ENCODE measurements at places on chromosomes 2 and 18.

DNA sequence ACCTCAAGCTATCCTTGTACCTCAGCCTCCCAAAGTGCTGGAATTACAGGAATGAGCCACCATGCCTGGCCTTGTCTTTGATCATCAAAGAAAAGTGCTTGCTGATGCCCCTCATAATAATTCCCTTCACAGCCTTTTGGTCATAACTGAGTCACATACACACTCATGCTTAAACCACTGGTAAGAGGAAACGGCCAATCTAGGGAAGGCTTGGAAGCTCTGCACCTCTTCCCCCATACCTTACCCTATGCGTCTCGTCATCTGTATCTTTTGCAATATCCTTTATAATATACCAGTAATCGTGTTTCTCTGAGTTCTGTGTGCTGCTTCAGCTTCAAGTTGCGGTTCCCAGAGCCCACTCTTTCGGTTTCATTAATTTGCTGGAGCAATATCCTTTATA lies 4.8 kb upstream of the RNF138 start:
- peak; percentile 70 for DNase-seq

GRCh38 chr18:79465392-79465991 lies 69.8 kb downstream of the NFATC1 start:
- peak; percentile 16 for DNase-seq

- DNase-seq: no peak
Measured at GRCh38 chr18:34660572-34660971, 49.5 kb upstream of the DTNA start.

- DNase-seq: peak; percentile 80
Measured at GRCh38 chr2:24855726-24856125, 62.5 kb downstream of the CENPO start.

DNA sequence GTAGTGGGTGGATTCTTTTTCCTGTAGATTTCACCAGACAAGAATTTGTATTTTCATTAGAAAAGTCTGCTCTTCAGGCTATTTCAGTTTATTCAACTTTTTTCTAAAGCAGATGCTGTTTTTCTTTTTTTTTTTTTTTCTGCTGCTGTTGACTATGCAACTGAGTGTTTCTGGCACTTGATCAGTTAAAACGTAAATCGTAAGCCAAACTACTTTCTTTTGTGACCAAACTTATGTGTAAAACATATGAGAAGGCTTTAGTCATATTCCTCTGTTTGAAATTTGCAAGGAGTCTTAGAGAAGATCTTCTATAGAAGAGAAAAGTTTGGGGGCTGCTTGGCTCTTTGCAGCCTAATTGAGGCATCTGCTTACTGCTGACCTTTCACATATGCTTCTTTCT lies 170.1 kb downstream of the PARD3B start:
- DNase-seq: no peak

DNA sequence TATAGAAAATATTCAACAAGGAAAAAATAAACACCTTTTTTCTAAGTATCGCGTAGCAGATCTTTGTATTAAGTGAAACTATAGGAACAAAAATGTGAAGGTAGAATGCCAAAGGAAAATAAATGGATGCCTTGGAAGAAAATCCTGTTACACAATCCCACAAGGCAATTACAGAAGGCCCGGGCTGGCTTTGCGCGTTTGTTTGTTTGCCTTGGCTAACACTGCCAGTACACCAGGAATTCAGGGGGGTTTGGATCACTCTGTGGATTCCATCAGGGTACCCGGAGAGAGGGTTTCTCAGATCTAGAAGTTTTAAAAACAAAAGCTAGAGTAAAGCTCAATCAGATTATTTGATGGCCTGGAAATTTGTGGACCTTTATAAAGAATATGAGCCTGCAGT lies 478.3 kb downstream of the FBXO15 start:
- peak; percentile 31 for DNase-seq

DNA sequence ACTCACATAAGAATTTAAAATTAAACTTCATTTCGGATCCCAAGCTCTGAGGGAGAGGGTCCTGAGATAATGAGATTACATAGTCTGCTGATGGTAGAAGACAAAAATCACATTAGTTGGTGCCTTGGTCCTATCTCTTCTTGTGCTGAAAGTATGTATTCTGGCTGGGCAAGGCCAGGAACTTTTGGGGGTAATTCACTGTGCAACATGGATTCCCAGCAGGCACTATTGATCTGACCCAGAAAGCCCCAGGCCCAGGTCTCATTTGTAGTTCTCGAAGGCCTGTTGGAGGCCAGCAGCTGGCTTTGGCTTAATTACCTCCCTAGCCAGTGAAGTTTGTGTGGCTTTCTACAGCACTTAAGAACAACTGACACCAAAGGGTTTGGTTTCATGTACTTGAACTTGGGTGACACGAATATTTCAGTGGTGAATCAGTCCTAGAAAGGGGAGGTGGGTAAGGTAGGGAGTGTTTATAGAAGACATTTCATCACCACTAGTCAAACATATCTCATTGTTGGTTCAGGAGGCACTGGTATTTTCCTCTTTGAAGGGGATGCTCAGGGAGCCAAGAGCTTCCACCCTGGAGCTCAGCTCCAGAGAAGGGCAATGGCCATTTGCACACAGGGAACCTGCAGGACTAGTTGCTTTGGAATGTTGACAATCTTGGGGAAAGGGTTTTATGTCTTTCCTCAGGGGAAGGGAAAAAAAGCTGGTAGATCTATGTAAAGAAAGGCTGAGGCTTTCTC lies 217.8 kb downstream of the OSR1 start:
- DNase-seq: peak; percentile 93

DNA sequence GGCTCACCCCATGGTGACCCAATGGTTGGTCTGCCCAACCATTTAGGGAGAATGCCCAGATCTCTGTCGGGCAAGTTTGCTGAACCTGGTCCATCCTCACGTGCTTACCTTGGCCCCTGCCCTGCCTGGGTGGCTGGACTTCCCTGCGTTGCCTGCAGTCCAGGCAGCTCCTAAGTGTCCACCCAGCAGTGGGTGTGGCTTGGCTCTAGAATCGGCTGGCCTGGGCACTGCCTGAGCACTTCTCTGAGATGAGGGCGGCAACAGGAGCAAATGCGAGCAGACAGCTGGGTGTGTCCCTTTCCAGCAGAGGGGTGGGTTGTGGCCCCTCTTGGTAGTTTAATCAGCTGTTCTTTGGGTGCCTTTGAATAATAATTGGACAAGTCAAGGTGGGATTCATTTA lies 11.3 kb downstream of the PCARE start:
- no peak for DNase-seq

- DNase-seq: peak; percentile 53
Measured at GRCh38 chr2:201579536-201579935, 63.8 kb downstream of the TMEM237 start.

GRCh38 chr2:134479696-134480330 lies 225.9 kb downstream of the MGAT5 start:
- DNase-seq: no peak

DNA sequence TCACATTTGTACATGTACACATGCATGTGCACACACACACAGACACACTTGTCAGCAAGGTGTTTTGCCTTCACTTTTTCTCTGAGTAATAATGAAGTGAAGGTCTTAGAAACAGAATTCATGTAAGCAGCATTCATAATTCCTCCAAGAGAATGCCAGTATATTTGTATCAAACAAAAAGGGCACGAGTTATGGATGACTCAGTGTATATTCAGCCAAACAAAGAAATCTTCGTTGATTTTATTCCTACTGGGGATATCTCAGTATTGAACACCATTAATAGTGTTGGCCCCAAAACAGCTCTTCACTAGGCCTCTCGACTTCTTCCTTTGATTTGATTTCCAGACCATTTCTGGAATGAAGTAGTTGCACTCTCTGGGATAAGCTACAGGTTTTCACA lies 125.3 kb downstream of the PIK3C3 start:
- no peak for DNase-seq

- DNase-seq: no peak
Measured at GRCh38 chr2:113178891-113179290, 5.1 kb downstream of the PSD4 start.

GRCh38 chr2:56729212-56729611 lies 545.4 kb downstream of the CCDC85A start:
- peak; percentile 44 for DNase-seq

DNA sequence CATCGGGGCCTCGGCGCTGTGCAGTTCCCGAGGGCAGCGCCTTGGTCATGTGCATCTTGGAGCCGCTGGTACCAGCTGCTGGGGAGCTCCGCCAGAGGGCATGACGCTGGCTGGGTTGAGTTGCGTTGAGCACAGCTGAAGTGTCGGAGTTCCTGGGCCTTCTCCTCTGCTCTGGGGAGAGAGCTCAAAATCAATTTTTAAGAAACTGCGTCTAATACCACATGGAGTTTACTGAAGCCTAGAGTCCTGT lies 48.7 kb downstream of the GREB1 start:
- DNase-seq: no peak

- peak; percentile 59 for DNase-seq
Measured at GRCh38 chr2:181457741-181458425, 697 bp downstream of the ITGA4 start.

GRCh38 chr2:9944330-9944758 lies 7.1 kb upstream of the GRHL1 start:
- no peak for DNase-seq

DNA sequence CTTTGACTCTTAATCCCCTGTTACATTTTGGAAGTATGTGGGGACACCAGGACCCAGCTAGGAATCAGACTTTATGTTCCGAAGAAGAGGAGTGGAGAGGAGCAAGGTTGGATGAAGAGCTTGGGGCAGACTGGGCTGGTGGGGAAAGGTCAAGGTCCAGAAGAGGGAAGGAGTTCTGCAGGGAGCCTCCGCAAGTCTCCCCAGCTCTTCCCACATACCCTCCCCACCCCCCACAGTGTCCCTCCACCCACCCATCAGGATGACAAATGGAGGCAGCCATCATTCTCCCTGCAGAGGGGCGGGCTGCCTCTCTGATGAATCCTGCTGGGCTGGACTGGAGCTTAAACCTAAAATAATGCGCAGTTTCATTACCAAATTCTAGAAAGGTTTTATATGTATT lies 77.2 kb downstream of the ACKR3 start:
- DNase-seq: no peak

GRCh38 chr2:242058116-242058680 lies 188.7 kb downstream of the RTP5 start:
- DNase-seq: no peak

DNA sequence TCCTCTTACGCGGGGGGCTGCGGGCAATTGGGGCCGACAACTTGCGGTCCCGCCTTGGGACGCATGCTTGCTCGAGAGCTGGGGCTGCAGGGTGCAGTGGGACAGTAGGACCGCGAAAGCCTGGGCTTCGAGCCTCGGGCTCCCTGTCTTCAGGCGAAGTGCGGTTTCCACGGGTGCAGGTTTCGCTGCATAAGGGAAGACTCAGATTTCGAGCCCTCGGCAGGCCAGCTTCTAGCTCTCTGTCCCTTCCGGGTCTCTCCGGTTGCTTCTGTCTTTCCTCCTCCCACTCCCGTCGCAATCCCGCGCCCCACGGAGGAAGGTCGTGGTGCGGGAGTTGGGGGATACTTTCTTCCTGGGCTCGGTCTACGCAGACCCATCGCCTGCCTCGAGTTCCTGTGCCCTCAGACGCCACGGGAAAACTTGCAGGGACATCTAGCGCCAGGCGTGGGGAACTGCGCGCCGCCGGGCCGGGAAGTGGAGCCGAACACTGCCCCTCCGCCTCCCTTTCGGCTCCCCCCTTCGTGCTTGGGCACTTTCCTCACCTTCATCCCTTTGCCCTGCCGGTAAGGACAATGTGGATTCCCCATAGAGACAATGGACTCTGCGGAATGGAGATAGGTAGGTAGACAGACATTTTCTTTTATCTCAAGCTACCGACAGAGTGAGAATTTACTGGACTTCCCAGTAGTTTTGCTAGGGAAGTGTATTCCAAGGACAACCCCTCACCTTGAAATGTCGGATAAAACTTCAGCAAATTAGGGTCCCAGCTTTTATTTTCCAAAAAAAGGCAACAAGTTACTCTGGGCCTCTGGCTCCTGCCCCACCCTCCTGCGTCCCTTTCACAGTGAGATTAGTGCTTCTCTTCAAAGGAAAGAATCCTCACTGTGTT lies 4.2 kb upstream of the HOXD13 start:
- DNase-seq: peak; percentile 47

GRCh38 chr18:79856119-79857007 lies 58.6 kb downstream of the KCNG2 start:
- peak; percentile 6 for DNase-seq

- DNase-seq: no peak
Measured at GRCh38 chr18:48919547-48919946, 31.2 kb downstream of the SMAD7 start.

DNA sequence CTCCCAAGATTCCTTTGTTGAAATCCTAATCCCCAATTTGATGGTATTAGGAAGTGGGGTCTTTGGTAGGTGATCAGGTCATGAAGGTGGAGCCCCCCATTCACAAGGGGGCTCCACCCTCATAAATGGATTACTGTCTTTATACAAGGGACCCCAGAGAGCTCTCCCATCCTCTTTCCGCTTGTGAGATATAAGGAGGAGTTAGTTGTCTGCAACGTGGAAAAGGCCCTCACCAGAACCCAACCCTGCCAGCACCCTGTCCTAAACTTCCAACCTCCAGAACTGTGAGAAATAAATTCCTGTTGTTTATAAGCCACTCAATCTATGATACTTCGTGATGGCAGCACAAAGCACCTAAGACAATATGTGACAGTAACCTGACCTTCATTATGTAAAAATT lies 684.1 kb upstream of the HS6ST1 start:
- no peak for DNase-seq

GRCh38 chr2:88091943-88092342 lies 24.3 kb downstream of the SMYD1 start:
- DNase-seq: no peak

DNA sequence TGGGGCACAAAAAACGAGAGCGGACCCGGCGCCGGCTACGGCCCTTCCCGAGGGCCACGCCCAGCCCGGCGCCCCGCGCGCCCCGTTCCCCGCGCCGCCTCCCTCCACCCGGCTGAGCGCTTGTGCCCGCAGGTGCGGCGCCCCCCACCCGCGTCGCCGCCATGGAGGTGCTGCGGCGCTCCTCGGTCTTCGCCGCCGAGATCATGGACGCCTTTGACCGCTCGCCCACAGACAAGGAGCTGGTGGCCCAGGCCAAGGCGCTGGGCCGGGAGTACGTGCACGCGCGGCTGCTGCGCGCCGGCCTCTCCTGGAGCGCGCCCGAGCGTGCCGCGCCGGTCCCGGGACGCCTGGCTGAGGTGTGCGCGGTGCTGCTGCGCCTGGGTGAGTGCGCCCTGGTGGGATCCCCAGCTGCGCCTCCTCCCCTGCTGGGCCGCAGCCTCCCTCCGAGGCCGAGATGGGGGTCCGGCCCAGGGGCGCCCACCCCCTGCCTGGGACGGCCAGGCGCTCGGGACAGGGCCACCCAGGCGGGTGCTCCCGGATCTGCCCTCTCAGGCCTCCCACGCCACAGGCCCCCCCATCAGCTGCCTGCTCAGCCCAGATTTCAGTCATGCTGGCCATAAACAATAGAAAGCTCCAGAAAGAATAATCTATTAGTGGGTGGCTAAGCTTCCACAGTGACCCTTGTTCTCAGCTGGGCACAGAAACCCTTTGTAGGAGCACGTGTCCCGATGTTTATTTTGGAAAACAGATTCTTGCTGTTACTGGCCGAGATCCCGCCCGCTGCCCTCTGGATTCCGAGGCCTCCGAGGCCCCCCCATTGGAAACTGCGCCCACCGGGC lies 997 bp downstream of the BOK start:
- peak; percentile 46 for DNase-seq

DNA sequence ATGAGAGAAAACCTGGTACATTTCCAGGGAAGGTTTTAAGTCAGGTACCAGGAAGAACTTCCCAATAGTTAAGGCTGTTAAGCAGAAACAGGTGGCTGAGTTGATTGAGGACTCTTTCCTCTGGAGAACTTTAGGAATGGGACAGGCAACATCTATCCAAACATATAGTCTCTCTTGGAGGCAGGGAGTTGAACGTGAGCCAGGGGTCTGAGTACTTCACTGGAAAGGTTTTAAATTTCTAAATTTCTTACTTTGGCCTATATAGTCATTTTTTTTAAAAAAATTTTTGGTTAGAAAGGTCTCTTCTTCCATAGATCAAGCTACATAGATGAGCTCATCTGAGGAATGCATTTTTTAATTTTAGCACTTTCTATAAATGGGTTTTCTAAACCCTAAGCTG lies 261.4 kb upstream of the TCF4 start:
- DNase-seq: peak; percentile 65
